ENCODE measurements at places on chromosomes 13 and 19.

GRCh38 chr13:44451126-44451525, 77.5 kb downstream of the SERP2 start:
- no peak for DNase-seq

DNA sequence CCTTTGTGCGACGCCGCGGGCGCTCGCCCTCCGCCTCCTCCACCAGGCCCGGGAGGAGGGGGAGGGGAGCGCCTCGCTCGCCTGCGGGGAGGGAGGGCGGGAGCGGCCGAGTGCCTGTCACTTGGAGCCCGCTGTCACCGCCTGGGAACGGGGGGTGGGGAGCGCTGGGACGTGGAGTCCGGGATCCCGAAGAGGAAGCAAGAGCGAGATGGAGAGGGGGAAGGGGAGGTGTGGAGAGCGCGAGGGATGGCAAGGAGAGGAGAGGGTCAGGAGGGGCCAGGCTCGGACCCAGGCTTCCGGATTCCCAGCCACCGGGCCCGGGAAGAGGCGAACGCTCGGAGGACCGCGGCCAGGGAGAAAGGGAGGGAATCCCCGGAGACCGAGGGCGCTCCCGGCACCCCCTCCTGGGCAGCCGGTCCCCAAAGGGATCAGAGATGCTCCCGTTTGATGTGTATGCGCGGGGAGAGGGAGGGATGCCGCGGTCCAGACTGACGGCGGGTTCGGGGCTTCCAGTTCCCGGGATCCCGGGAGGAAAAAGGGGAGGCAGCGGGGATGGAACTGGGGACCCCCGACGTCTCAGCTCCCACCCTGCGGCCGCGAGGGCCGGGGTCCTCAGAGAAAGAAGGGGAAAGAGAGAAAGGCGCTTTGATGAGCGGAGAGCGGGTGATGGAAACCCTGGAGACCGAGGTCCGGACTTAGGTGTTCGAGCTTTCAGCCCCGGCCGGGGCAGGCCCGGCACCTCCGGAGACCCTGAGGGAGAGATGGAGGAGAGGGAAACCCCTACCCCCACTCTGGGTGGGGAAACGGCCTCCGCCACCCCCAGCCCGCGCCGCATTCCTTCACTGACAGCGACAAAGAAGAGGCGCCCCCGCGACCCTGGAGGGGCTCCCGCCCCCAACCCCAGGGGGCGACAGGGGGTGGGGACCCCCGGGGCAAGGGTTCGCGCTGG, 4.7 kb upstream of the DPF1 start:
- DNase-seq, result peak; percentile 90

DNA sequence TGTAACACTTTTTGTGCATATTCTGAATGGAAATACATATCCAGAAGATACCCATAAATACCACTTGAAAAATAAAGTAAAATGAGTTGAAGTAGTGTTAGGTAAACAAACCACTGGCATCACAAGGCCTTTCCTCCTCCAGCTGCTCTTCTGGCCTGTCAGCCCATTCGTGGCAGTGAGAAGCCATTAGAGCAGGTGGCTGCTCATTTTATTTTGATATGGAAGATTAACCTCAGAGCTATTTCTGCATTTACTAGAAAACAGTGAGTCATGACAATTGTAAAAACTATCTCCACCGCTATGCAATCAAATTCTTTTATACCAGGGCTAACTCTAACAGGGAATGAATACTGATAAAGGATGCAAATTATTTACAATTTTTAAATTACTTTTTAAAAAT, 2898.1 kb downstream of the PCDH9 start:
- DNase-seq, result no peak

DNA sequence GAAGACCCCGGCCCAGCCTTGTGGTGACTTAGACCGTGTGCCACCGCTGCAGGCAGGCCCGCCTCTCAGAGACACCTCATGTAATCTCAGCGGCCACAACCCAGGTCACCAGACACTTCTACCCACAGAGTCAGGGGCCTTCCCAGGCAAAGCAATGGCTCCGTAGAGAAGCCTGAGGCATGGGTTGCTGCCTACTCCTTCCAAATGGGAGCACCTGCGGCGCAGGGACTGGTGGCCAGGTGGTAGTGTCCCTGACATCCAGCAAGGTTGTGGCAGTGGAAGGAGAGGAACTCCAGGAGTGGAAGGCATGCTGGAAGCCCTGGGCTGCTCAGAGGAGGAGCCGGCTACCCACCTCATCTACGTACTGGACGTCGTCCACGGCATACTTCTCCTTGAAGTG, 21.0 kb downstream of the PEPD start:
- no peak for DNase-seq

DNA sequence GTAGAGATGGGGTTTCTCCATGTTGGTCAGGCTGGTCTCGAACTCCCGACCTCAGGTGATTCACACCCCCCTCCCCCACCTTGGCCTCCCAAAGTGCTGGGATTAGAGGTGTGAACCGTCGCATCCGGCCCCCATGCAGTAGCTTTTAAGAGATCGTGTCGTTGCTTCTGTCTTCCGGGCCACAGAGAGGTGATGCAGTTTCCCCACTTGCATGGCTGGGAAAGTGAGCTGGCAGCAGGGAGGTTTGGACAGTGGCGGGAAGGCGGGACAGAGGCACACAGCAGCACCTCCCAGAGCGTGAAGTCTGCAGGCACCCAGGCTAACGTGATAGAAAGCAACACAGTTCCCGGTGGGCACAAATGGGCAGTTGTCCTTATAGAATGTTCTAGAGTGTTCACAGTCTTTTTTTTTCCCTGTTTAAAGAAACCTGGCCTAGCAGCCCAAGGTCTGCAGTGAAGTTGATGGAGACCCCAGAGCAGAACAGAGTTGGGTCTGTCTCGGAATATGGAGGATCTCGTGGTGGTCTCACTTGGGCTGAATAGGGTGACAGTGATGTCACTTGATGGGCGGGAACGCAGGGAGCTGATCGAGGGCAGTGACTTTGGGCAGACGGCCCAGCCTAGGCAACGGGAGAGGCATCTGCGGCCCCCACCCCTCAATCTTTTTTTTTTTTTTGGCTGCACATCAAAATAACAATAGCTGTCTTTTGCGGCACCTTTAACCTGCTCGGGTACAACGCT, 4.9 kb downstream of the UHRF1 start:
- DNase-seq, result peak; percentile 30

DNA sequence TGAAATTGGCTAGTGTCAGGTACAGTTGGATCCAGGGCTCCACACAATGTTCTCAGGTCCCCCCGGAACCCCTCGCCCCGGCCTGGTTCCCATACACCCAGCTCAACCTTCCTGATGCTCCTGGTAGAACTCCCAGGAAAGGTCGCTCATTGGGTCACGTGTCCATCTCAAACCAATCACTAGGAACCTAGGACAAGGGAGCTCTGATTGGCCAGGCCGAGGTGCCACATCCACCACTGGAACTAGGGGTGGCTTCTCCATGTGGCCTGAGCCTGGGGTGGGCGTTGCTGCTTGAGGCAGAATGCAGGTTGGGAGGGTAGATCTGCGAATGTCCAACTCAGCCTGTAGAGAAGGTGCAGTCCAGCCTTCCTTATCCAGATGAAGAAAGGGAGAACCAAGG, 6.9 kb upstream of the MEF2B start:
- no peak for DNase-seq

GRCh38 chr13:108963846-108964600, 334.6 kb downstream of the MYO16 start:
- no peak for DNase-seq

GRCh38 chr19:47107202-47107952, 6.2 kb downstream of the ZC3H4 start:
- DNase-seq, result no peak

DNA sequence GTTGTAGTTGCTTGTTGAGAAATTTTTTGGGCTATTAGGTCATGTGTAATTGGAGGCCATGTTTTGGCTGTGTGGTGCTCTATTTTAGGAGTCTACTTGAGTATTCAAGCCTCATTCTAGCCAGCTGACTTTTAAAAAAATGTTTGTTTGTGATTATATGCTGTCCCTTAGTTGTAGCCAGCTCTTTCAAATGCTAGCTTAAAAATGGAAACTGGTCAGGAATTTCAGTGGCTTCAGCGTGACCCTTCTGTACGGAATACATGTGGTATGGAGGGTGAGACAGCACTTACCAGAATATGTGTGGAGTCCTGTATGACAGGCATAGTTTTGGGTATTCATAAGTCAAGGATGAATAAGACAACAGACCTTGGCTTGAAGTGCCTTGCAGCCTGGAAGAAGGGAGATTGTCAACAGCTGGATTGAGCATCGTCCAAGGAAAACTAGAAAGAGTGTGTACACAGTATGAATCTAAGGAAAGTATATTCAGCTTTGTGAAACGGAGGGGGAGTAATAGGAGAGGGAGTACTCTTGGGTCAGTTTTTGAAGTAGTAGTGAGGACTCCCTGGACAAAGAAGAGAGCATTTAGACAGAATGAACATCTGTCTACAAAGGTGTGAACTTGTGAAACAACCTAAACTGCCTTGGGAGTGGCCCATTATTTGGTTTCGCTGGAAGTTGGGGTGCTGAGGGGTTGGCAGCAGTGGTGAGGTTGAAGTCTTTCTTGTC, 20.0 kb upstream of the WTIP start:
- DNase-seq, result no peak
